ENCODE measurements at places on chromosomes 16 and 17.

- no peak for DNase-seq
Observed at GRCh38 chr17:45973946-45974859, 24.8 kb upstream of the STH start.

DNA sequence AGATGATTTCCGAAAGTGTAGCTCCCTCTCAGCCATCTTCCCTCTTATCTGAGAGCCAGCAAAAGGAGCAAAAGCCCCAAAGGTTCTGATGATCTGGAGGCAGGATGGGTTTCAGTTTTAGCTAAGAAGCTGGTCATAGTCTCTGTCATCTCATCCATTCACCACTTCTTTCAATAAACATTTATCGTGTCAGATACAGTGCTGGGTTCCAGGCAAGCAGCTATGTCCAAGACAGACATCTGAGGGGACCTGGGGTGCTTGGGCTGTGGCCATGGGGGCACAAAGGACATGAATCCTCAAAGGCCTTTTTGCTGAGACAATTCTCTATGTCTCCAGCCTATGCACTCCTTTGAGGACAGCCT lies 1.0 kb upstream of the ETV4 start:
- DNase-seq, result no peak

GRCh38 chr17:17355426-17355825 lies 52.3 kb downstream of the NT5M start:
- DNase-seq, result no peak

DNA sequence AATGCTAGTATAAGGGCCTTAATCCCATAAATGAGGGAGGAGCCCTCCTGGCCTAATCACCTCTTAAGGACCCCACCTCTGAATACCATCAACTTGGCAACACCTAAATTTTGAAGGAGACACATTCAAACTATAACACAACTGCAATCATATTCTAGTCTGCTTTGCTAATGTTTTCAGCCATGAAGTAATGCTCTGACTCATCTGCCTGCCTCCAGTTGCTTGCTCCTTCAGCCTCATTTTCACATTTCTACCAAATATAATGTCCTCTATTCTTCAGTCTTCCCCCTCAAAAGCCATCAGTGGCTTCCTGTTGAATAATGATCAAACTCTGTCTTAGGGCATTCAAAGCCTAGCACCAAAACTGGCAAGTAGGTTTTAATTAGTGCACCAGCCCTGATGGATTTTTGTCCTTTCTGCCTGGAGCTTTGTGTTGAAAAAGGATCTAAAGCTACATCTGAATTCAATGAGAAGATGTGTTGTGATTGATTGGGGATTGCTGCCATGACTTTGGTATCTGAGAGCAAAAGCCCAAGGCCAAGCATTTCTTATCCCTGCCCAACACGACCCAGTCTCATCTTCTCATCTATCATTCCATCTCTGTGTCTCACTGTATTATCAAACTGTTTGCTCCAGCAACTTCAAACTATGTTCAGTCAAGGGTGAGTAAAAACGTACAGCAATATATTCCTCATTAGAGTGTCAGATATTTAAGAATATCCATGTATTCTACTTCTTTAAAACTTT lies 140.8 kb upstream of the ELAC2 start:
- no peak for DNase-seq

DNA sequence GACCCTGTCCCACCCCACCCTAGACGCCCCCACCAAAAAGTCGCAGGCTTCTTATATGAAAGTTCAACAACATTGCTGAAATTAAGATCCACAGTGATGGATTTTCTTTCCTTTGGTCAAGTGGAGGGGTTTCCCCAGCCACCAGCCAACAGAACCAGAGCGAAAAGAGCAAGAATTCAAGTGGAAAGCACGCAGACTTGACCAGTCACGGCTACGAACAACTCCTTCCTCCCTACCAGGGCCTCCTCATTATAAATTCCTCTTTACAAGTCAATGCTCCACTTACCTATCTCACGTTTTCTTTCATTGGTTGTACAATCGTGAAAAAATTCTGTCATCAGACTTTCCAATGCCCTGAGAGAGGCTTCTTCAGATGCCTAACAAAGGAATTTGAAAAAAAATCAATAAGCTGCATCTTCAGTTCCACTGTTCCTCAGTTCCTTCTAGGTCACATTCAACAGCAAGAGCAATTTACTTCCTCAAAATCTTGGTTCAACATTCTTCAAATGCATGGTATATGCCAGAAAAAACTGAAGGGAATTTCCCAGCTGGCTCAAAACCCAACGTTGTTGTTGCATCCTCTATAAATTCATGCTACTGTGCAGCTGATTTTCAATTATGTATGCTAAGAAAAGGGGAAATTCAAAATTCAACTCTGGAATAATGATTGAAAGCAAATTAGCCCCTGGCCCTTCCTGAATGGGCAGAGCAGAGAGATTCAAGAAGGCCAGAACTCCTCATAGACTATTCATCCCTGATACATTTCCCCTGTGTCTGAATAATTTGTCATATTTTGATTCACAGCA lies 30.9 kb downstream of the XPO6 start:
- DNase-seq, result no peak

DNA sequence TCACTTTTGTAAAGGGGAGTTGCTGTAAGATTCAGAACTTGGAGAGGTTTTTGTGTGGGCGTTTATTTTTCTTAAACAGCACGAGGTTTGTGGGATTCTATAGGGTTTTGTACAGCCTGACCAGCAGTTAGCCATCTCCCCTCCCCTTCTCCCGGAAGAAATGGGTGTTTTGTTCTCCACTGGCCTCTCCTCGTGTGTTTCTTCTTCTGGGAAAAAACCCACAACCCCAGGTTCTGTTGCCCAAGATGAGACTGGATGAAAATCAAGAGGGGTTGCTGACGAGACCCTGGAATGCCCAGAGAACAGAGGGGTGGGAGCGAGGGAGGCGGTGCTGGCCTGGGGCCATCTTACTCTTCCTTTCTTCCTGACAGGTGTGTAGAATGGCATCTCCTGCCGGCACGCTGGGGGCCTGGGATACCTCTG lies 186.1 kb downstream of the MSI2 start:
- DNase-seq, result no peak

All from foreskin keratinocyte (primary cell).